ENCODE measurements at places on chromosomes 12 and 14.
A peak's percentile ranks its signal among the peaks of the same experiment; 100 is the strongest.

DNA sequence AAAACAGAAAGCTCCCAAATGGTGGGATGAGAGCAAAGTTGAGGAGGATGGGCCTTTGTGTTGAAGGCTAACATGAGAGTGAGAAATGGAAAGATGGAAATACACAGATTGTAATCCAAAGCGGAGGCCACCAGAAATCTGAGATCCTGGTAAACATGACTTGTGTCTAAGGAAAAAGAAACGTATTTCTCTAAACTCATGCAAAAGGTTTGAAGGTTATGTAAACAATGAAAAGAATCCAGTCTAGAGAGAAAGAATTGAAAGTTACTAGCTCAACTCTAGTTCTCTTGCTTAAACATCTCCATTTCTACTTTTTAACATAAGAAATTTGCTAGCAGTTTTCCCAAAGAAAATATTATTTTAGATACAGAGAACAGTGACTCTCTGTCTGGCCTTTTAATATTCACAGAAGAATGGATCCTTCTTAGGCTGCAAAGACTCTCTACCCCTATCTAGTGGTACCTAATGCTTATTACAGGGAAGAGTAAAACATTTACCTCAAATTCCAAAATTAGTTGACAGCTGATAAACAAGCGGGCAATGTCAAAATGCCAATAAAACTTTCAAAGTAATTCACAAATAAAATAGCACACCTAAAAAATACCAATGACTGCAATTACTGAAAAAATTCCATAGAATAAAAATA lies 75.8 kb upstream of the SOX5 start:
- no peak for DNase-seq

- DNase-seq = no peak
Observed at GRCh38 chr14:81473456-81474147, 60.1 kb downstream of the SEL1L start.

DNA sequence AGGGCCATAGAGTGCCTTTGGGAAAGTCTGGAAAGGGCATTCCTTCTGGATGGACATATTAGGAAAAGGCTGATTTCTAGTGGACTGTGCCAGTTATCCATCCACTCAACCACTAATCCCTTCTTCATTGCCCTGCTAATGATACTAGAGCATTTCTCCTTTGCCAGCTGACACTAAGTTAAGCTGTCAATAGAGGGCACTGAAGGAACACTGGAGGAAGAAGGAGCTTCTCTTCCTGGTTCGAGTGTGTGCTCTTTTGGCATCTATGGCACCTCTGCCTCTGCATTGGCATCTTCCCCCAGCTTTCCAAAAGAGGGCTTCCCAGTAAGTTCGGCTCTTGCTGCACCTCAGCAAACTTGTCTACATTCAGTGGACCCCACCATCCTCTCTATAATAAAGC lies 165.4 kb downstream of the DERA start:
- no peak for DNase-seq

DNA sequence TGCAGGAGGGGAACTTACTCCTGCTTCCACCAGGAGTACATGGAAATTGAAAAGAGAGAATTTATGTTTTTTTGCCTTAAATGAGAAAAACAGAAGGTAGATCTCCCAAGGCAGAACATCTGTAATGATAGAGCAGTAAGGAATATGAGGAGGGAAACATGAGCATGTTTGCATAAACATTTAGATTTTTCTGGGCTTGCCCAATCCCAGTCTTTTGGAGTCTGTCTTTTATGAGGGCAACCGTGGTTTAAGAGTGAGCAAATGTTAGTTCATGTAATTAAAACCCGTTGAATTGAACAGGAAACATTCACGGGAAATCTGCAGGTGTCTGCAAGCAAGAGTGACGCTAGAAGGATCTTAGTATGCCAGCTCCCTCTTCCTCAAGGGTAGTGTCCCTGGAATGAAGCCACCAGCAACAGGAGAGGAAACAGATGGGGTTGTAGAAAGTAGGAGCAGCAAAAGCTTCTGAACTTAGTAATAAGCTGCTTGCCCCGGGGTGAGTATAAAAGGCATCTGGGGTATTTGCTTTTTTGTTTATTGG lies 79.3 kb downstream of the ARF6 start:
- DNase-seq = no peak

DNA sequence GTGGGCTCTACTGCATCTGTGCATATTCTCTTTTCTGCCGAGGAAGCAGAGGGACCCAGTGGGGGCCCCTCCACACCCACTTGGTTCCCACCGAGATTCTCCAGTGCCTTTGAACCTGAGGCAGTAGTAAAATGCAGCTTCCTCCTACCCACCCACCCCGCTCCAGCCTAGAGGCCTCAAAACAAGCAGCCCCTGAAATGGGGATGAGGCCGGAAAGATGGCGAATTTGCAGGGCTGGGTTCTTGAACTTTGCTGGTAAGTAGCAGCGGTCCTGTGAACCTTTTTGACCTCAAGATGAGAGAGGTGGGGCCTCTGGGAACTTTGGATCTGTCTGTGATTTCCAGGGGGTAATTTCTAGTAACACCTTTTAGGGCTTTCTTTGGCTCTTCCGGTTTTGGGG lies 15.4 kb downstream of the PLEKHG3 start:
- DNase-seq = peak; percentile 62

- DNase-seq = no peak
Observed at GRCh38 chr12:12918781-12919389, 27.5 kb downstream of the GPRC5A start.

DNA sequence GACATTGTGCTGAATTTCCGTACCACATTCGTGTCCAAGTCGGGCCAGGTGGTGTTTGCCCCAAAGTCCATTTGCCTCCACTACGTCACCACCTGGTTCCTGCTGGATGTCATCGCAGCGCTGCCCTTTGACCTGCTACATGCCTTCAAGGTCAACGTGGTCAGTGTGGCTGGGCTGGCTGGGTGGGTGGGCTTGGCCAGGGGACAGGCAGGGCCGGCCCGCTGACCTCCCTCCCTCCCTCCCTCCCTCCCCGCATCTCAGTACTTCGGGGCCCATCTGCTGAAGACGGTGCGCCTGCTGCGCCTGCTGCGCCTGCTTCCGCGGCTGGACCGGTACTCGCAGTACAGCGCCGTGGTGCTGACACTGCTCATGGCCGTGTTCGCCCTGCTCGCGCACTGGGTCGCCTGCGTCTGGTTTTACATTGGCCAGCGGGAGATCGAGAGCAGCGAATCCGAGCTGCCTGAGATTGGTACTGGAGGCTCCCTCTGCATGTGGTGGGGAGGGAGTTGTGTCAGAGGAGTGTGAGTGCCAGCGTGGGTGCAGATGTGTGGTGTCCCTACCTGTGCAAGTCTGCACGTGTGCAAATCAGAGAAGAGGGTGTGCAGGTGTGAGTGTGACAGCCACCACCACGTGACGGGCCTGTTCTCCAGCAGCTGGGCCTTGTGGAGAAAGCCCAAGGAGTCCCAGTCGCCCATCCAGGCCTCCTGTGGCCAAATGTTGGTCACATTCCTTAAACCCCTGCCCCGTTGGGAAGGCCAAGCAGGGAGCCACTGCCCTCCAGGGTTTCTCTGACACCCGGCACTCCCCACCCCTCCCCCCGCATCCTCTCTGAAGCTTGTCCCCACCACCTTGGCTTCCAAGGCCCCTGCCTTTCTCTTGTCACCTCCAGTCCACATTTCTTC lies 5.3 kb downstream of the KCNH3 start:
- no peak for DNase-seq

GRCh38 chr12:44616402-44616801 lies 259.7 kb downstream of the NELL2 start:
- no peak for DNase-seq

DNA sequence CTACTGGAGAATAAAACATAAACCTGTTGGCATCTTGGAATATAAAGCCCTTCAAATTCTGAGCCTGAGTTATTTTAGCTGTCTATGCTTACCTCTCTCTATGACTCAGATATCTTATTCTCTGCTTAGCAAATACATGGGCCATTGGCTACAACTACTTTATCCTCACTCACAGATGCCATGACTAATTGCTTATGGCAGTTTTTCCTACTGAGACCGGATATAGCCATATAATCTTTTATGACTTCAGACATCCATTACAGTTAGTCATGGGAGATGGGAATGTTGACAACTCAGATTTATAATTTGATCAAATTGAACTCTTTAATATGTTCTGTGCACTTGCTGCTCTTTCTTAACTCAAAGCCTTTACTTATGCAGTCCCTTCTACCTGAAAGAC lies 502.4 kb upstream of the ATP2B1 start:
- no peak for DNase-seq

GRCh38 chr14:23294734-23295561 lies 7.7 kb downstream of the PPP1R3E start:
- DNase-seq = no peak

- no peak for DNase-seq
Observed at GRCh38 chr14:52596320-52596719, 43.7 kb downstream of the GPR137C start.

DNA sequence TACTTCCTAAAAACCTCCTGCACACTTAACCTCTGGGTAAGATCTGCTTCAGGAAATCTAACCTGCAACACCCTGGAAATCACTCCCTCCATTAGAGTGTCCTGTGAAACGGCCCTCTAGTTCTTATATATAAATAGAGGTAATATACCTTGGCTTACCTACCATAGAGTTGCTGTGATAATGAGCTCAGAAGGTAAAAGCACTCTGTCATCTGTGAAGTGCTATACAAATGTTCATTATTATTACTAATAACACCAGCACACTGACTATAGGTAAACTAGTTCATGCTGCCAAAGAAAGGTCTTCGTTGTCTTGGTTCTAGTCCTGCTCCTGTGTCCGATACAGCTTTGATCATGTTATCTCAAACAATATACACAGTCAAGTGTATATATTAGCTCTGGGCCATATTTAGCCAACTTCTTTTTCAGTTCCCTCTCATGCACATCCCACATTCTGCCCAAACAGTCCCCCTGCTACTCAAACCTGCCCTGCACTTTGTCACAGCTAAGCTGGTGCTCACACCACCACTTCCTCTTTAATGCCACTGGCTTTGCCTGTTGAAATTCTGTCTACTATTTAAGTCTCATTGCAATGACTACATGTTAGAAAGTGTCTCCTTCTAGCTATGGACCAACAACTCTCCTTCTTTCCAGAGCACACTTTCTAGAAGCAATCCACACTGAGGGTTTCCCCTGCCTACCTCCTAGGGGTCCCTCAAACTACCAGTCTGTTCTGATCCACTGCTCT lies 5.1 kb downstream of the E2F7 start:
- DNase-seq = no peak

- DNase-seq = peak; percentile 98
Observed at GRCh38 chr14:75277008-75277814, 1.4 kb upstream of the FOS start.

DNA sequence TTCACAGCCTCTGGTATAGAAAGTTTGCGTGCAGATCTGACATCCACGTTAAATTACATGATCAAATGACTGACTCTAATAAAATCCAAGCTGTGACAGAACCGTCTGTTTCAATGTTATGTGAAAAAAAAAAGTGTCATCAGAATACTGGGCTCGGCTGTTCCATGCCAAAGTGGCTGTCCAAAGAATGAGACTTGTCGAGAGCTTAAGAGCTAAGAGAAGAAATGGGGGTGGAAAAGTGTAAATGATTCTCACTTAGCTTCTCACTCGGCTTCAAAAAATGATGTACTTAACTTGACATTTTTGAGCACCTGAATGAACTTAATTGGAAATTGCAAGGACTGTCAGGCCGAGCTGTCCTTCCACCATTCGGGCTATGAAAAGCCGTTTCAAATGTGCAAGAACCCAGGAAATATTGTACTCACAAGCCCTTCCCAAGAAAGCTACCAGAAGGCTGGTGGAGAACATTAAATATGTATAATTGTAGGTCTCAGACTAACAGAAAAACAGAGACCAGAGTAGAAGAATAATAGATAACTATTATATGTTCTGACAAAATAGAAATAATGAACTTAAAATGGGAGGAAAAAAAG lies 78.0 kb downstream of the DIO3 start:
- no peak for DNase-seq

- no peak for DNase-seq
Observed at GRCh38 chr12:121574025-121574424, 6.8 kb downstream of the KDM2B start.

- no peak for DNase-seq
Observed at GRCh38 chr14:105159344-105159743, 9.2 kb downstream of the JAG2 start.

DNA sequence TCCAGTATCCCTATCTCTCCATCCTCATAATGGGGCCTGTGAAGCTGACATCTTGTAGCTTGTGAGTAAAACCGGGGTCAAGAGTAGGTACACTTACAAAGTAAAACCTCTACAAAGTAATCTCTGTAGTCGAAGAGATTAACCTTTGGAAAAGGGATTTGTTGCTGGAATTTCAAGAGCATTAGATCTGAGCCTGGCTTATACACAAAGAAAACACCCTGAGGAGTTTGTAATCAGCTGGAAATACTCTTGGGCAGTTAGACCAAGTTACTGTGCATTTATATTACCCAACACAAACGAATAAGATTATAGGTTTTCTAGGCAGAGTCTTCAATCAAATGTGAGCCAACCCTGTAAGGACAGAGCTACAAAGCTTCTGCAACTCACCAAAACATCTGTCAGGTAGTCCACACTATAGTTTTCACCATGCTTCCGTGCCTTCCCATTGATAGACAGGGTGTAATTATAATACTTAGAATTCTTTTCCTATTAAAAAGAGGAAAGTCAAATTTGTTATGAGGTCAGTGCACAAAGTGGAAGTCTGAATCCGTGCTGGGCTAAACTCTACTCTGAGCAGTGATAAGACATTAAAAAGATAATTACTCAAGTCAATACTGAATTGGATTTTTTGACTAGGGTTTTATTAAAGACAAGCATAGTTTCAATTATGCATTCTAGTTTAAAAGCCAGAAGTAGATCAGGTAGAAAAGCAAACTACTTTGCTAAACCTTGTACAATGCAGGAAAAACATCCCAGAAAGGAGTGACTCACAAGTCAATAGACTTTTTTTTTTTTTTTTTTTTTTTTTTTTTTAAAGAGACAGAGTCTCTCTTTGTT lies 14.6 kb downstream of the GNS start:
- DNase-seq = no peak

DNA sequence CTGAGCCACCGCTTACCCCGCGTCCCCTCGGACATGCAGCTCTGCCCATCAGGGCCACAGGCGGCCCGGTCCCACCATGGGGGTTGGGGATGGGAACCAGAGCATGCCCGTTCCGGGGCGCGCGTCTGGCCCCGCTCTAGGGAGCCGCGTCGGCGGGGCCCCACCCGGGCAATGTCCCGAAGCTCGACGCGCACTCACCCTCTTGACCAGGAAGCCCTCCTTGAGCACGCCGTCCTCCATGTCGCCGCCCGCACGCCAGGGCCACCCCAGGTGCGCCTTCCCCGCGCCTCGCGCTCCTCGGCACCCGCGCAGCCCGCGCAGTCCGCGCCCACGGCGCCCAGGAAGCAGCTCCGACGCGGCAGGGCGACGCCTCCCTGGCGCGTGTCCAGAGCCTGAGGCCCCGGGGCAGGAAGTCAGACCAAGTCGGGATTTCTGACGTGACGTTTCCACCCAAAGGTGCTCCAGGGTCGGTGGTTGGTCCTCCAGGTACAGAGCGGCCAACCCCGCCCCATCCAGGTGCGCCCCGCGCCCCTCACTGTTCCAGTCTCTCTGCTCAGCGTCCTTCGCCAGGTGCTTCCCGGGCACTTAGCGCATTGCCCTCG lies at the start of gene PLEK2:
TSS of gene PLEK2 (minus strand) at position 346 of the 602 bp plus-strand sequence. CDS start at position 240, 106 bp downstream.
- peak; percentile 62 for DNase-seq

DNA sequence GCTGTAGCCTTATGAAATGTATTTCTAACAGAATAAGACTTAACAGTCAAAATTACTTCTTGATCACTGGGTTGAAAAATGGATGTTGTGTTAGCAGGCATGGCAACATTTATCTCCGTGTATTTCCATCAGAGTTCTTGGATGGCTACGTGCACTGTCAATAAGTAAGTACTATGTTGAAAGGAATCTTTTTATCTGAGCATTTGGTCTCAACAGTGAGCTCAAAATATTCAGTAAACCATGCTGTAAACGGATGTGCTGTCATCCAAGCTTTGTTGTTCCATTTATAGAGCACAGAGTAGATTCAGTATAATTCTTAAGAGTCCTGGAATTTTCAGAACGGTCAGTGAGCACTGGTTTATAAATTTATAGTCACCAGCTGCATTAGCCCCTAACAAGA lies 15.5 kb downstream of the SCAF11 start:
- no peak for DNase-seq

All from sigmoid colon (tissue), 7 donors.